ENCODE measurements at places on chromosomes 3 and 15. TPM values are rescaled to one million over a fixed set of nuclear protein-coding genes. Genes with fewer than 3 reads are reported as not detected.

Gene PP2D1
- total RNA-seq: not detected

Gene PPARG
- total RNA-seq: 43.6 TPM

Gene ACAP2
- 7.0 TPM for total RNA-seq

Gene ABHD17C
- 26.5 TPM for total RNA-seq

Gene NEK11
- 4.7 TPM for total RNA-seq

Gene RTP4
- not detected for total RNA-seq

Gene PIERCE2
- total RNA-seq: 4.1 TPM

Gene GOLIM4
- 17.3 TPM for total RNA-seq

Gene CAMKV
- 0.35 TPM for total RNA-seq

Gene C3orf49
- not detected for total RNA-seq

Gene DUOXA2
- total RNA-seq: not detected

Gene HIGD2B
- total RNA-seq: not detected

Gene CTDSPL
- total RNA-seq: 16.4 TPM

Gene TGM4
- 0.12 TPM for total RNA-seq

Gene PSMD2
- total RNA-seq: 288 TPM

Gene GOLGA6D
- not detected for total RNA-seq

Gene PKM
- 3,058 TPM for total RNA-seq

Gene TMC3
- not detected for total RNA-seq

Gene SMAD6
- 30.5 TPM for total RNA-seq

Gene ATP2C1
- total RNA-seq: 37.0 TPM

Gene DNAH12
- total RNA-seq: 0.09 TPM

Gene LEKR1
- 0.63 TPM for total RNA-seq

Gene CD96
- not detected for total RNA-seq

Gene VWA5B2
- 0.60 TPM for total RNA-seq

Gene AP2M1
- 298 TPM for total RNA-seq

Gene TMEM45A
- 2.2 TPM for total RNA-seq

Gene SUSD5
- total RNA-seq: 3.1 TPM

Gene MESP1
- total RNA-seq: 6.8 TPM

Gene AGBL1
- not detected for total RNA-seq

Gene CA12
- 192 TPM for total RNA-seq

All from A549 treated with Hydrocortisone at 1 μM for 4 hours (cell line).